Right lobe of liver (tissue), 6 donors: ENCODE measurements at places on chromosomes 4 and X.

DNA sequence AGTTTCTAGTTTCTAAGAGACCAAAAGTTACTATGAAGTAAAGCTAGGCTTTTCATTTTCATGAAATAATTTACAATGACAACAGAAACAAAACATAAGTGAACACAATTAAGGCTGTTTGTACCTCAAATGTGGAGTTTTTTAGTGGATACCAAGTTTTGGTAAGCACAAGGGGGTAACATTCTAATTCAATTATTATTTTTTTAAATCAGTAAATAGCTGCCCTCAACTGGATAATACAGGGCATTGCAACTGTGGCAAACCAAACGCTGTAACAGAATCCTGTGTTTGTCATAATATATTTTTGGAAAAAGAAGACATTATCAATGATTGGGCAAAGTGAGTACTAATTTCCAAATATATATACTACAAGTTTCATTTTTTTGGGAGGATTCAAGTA is 150.3 kb downstream of the FBXW7 start:
- DNase-seq: no peak

GRCh38 chr4:103008875-103009729 is 10.4 kb downstream of the SLC9B1 start:
- DNase-seq: no peak

DNA sequence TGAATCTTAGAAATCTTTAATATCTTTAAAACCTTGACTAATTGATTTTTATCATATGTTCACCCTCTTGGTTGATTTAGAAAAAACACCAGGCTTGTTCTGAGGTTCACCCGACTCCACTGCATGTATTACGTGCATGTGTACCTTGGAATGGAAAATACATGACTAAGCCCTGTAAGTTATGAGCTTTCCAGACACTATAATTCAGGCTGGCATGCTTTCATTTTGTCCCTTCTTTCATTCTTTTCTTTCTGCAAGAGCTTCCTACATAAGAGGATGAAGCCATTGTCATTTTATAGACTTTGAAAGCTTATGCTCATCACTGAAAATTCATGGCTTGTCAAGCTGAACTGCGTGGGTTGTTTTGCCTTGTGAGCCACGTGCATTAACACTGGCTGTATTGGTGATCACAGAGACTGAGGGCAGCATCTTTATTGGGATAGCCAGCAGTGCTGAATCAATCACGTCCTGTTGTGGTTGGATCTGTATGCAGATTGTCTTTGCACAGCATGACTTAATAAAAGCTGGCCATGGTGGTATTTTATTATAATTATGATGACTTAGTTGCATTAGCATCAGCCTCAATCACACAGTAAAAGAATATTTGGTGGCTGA is 141.9 kb downstream of the SLIT2 start:
- DNase-seq: no peak

DNA sequence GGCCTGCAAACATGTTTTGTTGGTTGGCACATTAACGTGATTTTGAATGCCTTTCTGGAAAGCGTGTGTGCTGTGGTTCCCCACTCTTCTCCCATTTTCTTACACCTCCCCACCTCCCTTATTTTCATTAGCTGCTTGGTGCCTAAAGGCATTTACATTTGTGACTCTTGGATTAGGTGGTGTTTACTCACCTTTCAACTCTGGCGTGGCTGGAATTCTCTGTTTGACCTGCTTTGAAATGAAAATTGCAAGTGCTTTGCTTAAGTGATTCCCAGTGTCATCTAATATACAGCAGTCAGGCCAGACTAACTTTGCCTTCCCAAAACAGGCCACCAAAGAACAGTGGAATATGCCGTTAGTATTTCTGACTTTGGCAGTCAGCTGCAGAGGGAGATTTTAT is 80.5 kb downstream of the NHSL2 start:
- no peak for DNase-seq

DNA sequence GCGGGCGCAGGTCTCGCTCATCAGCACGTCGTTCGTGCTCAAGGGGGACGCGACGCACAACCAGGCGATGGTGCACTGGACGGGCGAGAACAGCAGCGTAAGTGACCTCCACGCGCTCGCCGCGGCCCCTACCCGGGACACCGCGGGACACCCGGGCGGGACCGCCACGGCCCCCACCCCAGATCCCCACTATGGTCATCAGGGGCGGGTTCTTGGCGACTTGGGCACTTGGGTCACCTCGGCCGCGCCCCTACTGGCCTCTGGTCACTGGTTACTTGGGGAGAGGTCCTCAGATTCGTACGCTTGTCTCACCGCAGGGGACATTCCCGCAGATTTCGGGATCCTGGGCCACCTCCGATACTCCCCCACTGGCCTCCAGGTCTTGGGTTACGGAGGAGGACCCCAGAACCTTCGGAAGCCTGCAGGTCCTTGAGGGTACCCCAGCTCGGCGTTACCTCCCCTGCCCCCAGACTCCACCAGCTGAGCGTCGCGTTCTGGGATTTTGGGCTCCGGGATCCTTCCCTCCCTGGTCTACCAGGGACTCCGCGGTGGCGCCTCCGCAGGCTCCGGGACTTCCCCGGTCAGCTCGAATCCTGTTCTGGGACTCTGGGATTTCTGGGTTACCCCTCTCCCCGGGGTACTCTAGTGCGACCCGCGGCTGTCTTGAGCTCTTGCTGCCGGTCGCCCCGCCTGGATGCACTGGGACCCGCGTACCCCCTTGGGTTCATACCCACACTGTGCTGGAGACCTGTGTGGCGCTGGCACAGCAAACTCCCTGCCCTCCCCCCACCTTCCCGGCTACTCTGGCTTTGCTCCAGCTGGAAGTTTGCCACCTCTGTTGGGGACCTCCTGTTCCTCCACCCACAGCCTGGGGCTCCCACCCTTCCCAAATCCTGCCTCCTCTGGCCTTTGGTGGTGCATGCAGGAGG is 956 bp downstream of the SORCS2 start:
- no peak for DNase-seq
